Effector memory CD8-positive, alpha-beta T cell (primary cell): ENCODE measurements at places on chromosomes 13 and 19.

- peak overlapping the region; percentile 58 for H3K4me3 ChIP-seq
- H3K4me1 ChIP-seq = peaks cover 9% of the 10 kb centered on the region
- no peak overlapping the region for H3K27ac ChIP-seq
- H3K36me3 ChIP-seq = peaks cover 3% of the 10 kb centered on the region
These were observed 12.5 kb downstream of the GADD45B start for GRCh38 chr19:2488405-2488941.

DNA sequence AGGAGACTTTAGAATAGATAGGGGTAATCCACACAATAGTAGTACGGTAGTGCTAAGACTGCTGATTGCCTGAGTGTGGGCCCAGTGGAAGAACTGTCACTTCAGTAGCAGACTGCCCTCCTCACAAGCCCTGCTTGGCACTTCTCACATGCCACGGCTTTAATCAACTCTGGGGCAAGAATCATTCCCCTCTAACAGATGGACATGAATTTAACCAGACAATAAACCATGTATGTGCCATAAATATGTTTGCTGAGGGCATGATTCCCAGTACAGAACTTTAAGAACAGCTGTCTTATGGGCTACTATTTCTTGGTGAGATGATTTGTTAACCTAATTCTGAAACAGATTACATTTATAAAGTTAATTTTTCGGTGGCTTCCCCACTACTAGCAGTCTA lies 22.0 kb downstream of the DPY19L3 start:
- H3K36me3 ChIP-seq = peaks cover 3% of the 10 kb centered on the region
- no peak overlapping the region for H3K4me3 ChIP-seq
- H3K27ac ChIP-seq = no peak overlapping the region
- DNase-seq = no peak
- no peaks in the 10 kb centered on the region for H3K4me1 ChIP-seq

- H3K27ac ChIP-seq = peak overlapping the region; percentile 99
- H3K36me3 ChIP-seq = peaks cover 32% of the 10 kb centered on the region
- H3K4me3 ChIP-seq = peak overlapping the region; percentile 97
- H3K27me3 ChIP-seq = no peaks in the 10 kb centered on the region
These were observed 589 bp downstream of the ZBTB45 start for GRCh38 chr19:58519087-58519354.

DNA sequence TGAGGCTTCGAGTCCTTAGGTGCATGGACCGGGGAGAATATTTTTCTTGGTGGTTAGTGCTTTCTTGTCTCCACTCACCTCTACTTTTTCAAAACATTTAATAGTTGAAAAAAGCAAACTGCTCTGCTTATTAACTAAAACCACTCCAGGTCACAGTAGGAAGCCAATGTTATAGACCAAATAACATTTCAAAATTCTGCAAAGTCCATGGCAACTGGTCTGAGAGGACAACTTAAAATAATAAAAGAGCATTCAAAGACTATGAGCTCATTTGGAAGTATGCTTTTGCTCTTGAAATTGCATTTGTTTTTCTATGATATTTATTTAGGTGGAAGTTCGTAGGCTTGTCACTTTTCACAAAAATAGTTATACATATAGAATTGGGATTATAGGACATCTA lies 483.0 kb downstream of the DCT start:
- DNase-seq = no peak
- H3K36me3 ChIP-seq = no peaks in the 10 kb centered on the region
- H3K27ac ChIP-seq = no peak overlapping the region

DNA sequence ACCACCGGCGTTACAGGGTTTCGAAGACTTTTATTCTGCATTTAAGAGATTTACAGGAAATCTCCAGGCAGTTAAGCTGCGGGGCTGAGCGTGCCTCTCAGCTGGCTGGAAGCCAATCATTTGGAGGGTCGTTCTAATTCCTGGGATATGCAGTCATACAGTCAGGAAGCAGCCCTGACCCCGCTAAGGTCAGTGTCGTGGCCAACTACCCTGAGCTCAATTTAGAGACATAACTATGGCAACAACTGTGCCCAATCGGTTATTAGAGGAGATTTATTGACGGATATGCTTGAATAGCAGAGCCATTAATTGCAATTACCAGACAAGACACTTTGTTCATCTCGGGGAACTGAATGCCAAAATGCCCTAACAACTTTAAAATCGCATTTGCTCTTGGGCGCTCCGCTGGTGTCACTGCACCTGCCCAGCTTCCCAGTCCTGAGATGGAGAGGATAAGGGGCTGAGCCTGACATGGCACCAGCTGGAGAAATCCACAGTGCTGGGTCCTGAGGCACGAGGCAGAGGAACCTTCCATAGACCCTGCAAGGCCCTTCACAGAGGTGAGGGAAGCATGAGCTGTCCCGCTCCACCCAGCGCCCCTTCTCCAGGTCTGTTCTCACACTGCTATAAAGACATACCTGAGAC lies 15.1 kb upstream of the ZNF507 start:
- H3K27ac ChIP-seq = no peak overlapping the region
- H3K36me3 ChIP-seq = no peaks in the 10 kb centered on the region
- H3K27me3 ChIP-seq = peaks cover 65% of the 10 kb centered on the region
- no peaks in the 10 kb centered on the region for H3K4me1 ChIP-seq
- H3K4me3 ChIP-seq = no peak overlapping the region
- DNase-seq = no peak

GRCh38 chr19:47003611-47004465 lies 15.8 kb upstream of the NPAS1 start:
- DNase-seq = no peak
- H3K4me3 ChIP-seq = no peak overlapping the region
- peaks cover 25% of the 10 kb centered on the region for H3K36me3 ChIP-seq
- peaks cover 15% of the 10 kb centered on the region for H3K4me1 ChIP-seq
- H3K27ac ChIP-seq = no peak overlapping the region

GRCh38 chr13:101408154-101408553 lies 8.2 kb downstream of the NALCN start:
- no peaks in the 10 kb centered on the region for H3K4me1 ChIP-seq
- H3K27me3 ChIP-seq = peaks cover 18% of the 10 kb centered on the region
- no peak overlapping the region for H3K4me3 ChIP-seq

- no peak within 1 kb of the TSS for H3K27ac ChIP-seq
- peak within 1 kb of the TSS; percentile 22 for H3K4me3 ChIP-seq
- no peak for DNase-seq
- H3K4me1 ChIP-seq = no peaks in the 10 kb centered on the region
These were observed at the start of gene CD22 for GRCh38 chr19:35328851-35329285. Gene CD22, plus strand, starts transcription at chr19:35329187. Its CDS starts 2,854 bp downstream, at chr19:35332041.

- DNase-seq = no peak
- H3K36me3 ChIP-seq = no peaks in the 10 kb centered on the region
- no peak overlapping the region for H3K27ac ChIP-seq
- H3K4me1 ChIP-seq = peaks cover 13% of the 10 kb centered on the region
These were observed 73.8 kb upstream of the UBAC2 start for GRCh38 chr13:99126821-99127220.

GRCh38 chr13:97495678-97496077 lies 61.7 kb downstream of the RAP2A start:
- no peak overlapping the region for H3K4me3 ChIP-seq
- H3K27ac ChIP-seq = no peak overlapping the region
- no peaks in the 10 kb centered on the region for H3K36me3 ChIP-seq
- H3K27me3 ChIP-seq = peaks cover 9% of the 10 kb centered on the region
- H3K4me1 ChIP-seq = no peaks in the 10 kb centered on the region

GRCh38 chr19:55678121-55678671 lies 3.2 kb downstream of the EPN1 start:
- peak overlapping the region; percentile 13 for H3K27ac ChIP-seq
- peaks cover 38% of the 10 kb centered on the region for H3K4me1 ChIP-seq
- no peak overlapping the region for H3K4me3 ChIP-seq
- H3K36me3 ChIP-seq = peaks cover 62% of the 10 kb centered on the region

- no peak overlapping the region for H3K27ac ChIP-seq
- peaks cover 18% of the 10 kb centered on the region for H3K4me1 ChIP-seq
- H3K27me3 ChIP-seq = no peaks in the 10 kb centered on the region
These were observed 2.8 kb downstream of the UBA2 start for GRCh38 chr19:34430738-34431625.

DNA sequence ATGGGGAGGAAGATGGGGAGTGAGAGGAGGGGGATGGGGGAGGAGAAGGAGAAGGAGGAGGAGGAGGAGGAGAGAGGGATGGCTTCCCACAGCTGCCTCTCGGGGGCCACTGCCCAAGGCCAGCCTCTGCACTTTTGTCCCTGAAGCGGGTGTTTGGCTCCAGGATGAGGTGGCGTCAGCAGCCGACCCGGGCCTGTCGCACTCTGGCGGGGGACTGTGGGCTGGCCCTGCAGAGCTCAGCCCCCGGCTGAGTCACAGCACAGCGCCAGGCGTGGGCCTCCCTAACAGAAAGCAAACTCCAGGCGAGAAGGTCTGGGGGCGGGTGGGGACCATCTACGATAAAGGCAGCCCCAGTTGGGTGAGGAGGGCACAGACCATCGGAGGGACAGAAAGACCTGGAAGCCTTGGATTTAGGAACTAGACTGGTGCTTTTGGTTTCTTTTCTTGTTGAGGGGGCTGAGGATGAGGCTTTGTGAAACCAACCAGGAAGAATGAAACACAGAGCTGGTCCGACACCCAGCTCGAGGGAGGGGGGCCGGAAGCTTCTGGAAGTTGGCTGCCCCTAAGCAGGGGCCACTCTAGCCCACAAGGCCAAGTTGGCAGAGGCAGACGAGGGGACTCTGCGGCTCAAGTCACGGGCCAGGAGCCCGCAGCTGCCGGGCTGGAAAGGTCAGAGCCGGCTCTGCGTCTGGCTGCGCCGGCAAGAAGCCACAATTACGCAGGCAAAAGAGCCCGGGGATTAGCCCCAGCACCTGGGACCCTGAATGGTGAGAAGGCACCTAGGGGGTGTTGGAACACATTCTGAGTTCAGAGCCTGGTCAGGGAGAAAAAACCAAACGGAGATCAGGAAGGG lies 18.2 kb downstream of the LSM4 start:
- DNase-seq = peak; percentile 76
- peak overlapping the region; percentile 96 for H3K27ac ChIP-seq
- H3K27me3 ChIP-seq = no peaks in the 10 kb centered on the region
- H3K36me3 ChIP-seq = peaks cover 45% of the 10 kb centered on the region
- H3K4me3 ChIP-seq = peak overlapping the region; percentile 81

DNA sequence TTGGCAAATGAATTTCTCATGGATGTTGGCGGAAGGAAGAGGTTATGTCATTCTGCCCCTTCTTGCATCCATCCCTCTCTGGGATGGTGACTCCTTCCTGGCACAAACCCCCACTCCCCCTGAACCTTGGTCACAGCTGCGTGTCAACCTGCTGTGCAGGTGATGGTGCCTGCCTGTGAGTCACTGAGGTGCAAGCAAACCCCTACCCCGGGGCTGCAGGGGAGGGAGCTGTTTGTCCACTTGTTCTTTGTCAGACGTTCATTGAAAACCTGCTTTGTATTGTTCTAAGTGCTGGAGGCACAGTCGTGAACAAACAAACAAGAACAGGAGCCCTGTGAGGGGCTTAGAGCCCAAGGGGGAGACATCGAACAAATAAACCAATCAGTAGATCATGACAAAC lies 2.0 kb upstream of the GAPDHS start:
- H3K27me3 ChIP-seq = peaks cover 89% of the 10 kb centered on the region
- H3K4me1 ChIP-seq = peaks cover 9% of the 10 kb centered on the region
- no peak for DNase-seq
- no peaks in the 10 kb centered on the region for H3K36me3 ChIP-seq
- H3K27ac ChIP-seq = no peak overlapping the region

DNA sequence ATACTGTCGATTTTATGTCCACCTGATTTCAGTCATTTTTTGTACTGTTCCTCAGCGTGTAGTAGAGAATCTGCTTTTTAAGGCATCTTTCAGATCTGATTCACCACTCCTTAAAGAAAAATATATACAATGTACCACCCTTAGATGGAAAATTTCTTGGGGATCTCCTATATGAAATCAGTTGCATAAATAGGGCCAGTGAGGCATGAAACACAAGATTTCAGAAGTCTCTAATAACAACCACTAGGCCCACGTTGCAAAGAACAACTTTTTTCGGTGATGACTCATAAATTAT lies 1.4 kb downstream of the USP12 start:
- H3K27ac ChIP-seq = peak overlapping the region; percentile 98
- peak overlapping the region; percentile 99 for H3K4me3 ChIP-seq
- no peak for DNase-seq

DNA sequence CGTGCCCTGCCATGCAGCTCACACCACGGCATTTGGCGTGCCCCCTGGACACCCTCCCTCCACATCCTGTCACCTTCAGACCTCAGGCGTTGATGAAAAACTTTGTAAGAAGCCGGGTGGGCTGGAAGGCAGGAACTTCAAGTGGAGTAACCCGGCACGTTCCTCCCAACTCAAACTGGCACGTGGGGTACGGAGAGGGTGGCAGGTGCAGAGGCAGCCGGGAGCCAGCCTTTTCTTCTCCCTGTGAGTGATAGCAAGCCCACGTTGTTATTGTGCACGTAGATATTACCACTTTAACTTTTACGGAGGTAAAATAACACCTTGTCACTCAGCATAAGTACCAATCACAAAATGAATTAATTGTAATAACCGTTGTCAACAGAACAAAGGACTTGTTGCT lies 198.0 kb downstream of the ZNF536 start:
- H3K4me3 ChIP-seq = no peak overlapping the region
- peaks cover 1% of the 10 kb centered on the region for H3K27me3 ChIP-seq
- no peaks in the 10 kb centered on the region for H3K4me1 ChIP-seq
- H3K36me3 ChIP-seq = no peaks in the 10 kb centered on the region
- H3K27ac ChIP-seq = no peak overlapping the region

- DNase-seq = no peak
- H3K27ac ChIP-seq = no peak overlapping the region
- H3K36me3 ChIP-seq = peaks cover 37% of the 10 kb centered on the region
- H3K27me3 ChIP-seq = no peaks in the 10 kb centered on the region
- no peak overlapping the region for H3K4me3 ChIP-seq
- no peaks in the 10 kb centered on the region for H3K4me1 ChIP-seq
These were observed 16.8 kb downstream of the EPN1 start for GRCh38 chr19:55691561-55692481.

- peaks cover 5% of the 10 kb centered on the region for H3K36me3 ChIP-seq
- peak overlapping the region; percentile 73 for H3K4me3 ChIP-seq
- DNase-seq = peak; percentile 4
- H3K4me1 ChIP-seq = peaks cover 21% of the 10 kb centered on the region
- no peaks in the 10 kb centered on the region for H3K27me3 ChIP-seq
These were observed 24.1 kb downstream of the MICU2 start for GRCh38 chr13:21579754-21580316.

GRCh38 chr13:32911506-32911905 lies 104.7 kb upstream of the KL start:
- H3K4me3 ChIP-seq = no peak overlapping the region
- H3K27me3 ChIP-seq = peaks cover 39% of the 10 kb centered on the region
- no peak overlapping the region for H3K27ac ChIP-seq

- peaks cover 5% of the 10 kb centered on the region for H3K4me1 ChIP-seq
- H3K27ac ChIP-seq = no peak overlapping the region
- no peak for DNase-seq
- H3K36me3 ChIP-seq = no peaks in the 10 kb centered on the region
- H3K27me3 ChIP-seq = peaks cover 28% of the 10 kb centered on the region
- no peak overlapping the region for H3K4me3 ChIP-seq
These were observed 93.2 kb upstream of the SOX1 start for GRCh38 chr13:111973605-111974340.

GRCh38 chr19:24081056-24081455 lies 5.9 kb upstream of the ZNF254 start:
- H3K27ac ChIP-seq = no peak overlapping the region
- peaks cover 3% of the 10 kb centered on the region for H3K36me3 ChIP-seq
- H3K4me1 ChIP-seq = peaks cover 5% of the 10 kb centered on the region
- no peak overlapping the region for H3K4me3 ChIP-seq
